ENCODE measurements at places on chromosomes 4 and X.

DNA sequence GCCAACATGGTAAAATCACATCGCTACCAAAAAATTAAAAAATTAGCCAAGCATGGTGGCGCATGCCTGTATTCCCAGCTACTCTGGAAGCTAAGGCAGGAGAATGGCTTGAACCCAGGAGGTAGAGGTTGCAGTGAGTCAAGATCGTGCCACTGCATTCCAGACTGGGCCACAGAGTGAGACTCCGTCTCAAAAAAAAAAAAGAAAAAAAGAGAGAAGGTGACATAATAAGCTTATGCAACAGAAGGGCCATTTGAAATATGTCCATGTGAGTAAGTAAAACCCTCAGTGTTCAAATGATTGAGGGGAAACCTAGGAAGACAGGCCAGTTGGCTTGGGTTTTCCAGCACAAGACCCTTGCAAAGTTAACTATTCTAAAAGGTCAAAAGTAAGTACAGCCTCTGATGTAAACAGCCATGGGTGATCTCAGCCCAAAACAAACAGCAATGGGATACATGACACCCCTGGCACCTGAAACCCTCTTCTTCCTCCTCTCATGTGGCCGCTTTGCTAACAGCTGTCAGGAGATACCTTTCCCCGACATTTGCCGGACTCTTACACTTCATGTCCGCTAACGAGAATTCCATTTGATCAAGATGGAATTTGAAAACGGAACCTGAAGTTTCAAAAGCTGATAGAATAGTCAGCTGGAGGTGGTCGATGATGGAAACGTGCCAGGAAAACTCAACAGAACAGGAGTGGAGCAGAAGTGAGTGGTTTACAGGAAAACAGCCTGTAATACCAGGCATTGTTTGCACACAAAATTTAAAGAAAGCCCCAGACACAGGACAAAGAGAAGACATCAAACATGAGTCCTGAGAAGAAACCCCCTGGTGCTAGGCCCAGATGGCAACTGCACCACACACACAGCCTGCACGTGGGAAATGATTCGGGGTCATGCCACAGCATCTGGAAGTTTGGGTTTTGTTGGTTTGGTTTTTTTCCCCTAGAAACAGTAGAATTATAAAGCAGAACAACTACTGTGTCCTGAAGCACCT is 93.0 kb upstream of the STS start:
- DNase-seq: no peak

GRCh38 chr4:66160606-66161005 is 490.3 kb upstream of the EPHA5 start:
- no peak for DNase-seq

- no peak for DNase-seq
Observed at GRCh38 chrX:110258552-110258951, 59.3 kb downstream of the AMMECR1 start.

DNA sequence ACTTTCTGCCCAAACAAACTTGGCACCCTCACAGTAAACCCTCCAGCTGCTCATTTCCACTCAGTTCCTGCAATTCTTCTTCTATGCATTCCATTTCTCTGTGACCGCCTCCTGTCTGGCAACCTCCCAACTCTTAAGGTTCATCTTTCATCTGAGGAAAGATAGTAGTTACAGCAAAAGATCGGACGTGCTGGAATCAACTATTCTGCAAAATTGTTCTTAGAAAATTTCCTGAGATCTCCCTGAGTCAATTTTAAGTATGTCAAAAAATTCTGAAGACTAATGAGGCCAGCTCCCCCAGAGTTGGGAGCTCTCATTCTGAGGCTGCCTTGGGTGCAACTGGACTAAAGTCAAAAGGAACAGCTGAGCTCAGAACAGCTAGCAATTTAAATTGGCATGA is 1026.0 kb downstream of the ADGRL3 start:
- DNase-seq: no peak

- no peak for DNase-seq
Observed at GRCh38 chrX:36019125-36019524, 99.6 kb downstream of the CFAP47 start.

DNA sequence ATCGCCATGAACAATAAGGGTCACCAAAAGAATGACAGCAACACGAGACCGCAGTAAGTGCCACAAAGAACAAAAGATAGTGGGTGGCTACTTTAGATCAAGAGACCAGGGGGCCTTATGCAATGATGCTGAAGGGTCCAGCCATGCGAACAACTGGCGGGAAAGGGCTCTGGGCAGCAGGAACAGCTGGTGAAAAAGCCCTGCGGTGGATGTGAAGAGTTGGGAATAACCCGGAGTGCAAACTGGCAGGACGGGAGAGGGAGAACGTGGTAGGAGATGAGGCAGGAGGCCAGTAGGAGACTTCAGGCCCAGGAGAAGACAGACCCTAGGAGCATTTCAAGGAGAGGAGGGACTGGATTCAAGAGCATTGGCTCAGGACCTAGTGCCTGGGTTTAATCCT is 120.2 kb downstream of the AFAP1 start:
- no peak for DNase-seq

GRCh38 chr4:46254788-46255187 is 130.9 kb upstream of the GABRG1 start:
- DNase-seq: no peak

- no peak for DNase-seq
Observed at GRCh38 chrX:42098900-42099299, 175.5 kb upstream of the CASK start.

- no peak for DNase-seq
Observed at GRCh38 chr4:26468977-26469376, 21.3 kb downstream of the CCKAR start.

DNA sequence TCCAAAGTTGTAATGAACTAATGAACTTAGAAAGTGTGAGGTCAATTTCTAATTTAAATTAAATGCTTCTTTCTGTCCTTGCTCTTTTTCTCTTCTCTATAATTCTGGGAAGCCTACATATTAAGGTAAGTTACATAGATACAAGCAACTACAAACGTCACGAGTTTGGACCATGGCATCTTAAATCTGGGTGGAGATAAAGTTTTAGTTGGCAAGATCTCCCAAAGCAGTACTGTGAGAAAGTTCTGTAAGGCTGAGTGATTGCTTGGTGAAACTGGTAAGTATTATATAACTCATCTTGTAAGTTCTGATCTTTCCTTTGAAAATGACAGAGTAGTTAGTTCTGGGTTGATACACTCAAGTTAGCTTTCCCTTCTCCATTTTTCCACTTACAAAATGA is 125.7 kb upstream of the CBR4 start:
- DNase-seq: no peak

- DNase-seq: no peak
Observed at GRCh38 chr4:110949542-110949941, 326.7 kb upstream of the PITX2 start.

GRCh38 chr4:34371676-34372075 is 1872.6 kb downstream of the ARAP2 start:
- DNase-seq: no peak

GRCh38 chrX:40108162-40108958 is 10.6 kb upstream of the BCOR start:
- DNase-seq: no peak

DNA sequence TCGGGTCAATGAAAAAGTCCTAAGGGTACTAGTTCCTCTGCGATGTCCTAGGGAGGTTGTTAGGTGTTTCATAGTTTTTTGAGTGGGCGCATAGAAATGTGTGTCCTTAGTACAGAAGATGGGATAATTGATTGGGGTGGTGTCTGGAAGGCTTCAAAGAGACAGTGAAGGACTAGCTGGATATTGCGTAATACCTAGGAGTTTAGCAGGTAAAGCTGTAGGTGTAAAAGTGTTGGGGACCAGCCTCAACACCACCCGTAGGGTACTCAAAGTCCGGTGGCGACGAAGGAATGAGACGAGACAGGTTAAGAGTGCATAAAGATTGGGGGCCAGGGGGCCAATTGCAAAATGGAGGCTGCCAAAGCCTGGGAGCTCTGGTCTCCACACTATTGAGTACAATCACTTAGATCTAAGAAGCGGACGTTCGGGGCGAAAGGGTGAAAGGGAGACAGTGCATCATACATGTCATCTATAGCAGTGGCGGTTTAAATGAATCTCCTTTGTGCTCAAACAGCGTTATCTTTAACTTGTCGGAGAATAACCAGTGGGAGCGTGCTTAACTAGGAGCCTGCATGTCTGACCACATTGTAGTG is 1.0 kb downstream of the TRMT44 start:
- no peak for DNase-seq

DNA sequence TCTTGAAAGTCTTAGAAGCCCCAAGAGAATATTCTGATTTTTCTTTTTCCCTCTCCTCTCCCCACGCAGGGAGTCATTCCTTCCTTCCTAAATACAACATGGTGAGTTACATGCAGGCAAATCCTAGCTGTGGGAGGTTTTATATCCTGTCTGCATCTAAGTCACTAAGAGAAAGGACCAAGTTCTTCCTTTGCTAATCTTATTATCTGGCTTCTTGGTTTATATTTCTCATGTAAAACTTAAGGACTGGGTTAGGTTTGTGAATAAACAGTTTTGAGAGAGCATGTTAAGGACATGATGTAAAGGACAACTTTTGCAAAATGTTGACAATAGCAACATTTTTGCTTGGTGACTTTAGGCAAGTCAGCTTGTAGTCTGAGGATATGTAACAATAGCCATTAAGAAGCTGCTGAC is 5.1 kb upstream of the CXCL9 start:
- no peak for DNase-seq

GRCh38 chr4:1013225-1014073 is 2.0 kb downstream of the FGFRL1 start:
- DNase-seq: no peak

- no peak for DNase-seq
Observed at GRCh38 chr4:153013202-153013977, 77.3 kb downstream of the FHDC1 start.

- DNase-seq: no peak
Observed at GRCh38 chr4:125368671-125369081, 53.9 kb downstream of the FAT4 start.

GRCh38 chr4:131540256-131540655 is 1608.8 kb upstream of the PCDH10 start:
- no peak for DNase-seq

DNA sequence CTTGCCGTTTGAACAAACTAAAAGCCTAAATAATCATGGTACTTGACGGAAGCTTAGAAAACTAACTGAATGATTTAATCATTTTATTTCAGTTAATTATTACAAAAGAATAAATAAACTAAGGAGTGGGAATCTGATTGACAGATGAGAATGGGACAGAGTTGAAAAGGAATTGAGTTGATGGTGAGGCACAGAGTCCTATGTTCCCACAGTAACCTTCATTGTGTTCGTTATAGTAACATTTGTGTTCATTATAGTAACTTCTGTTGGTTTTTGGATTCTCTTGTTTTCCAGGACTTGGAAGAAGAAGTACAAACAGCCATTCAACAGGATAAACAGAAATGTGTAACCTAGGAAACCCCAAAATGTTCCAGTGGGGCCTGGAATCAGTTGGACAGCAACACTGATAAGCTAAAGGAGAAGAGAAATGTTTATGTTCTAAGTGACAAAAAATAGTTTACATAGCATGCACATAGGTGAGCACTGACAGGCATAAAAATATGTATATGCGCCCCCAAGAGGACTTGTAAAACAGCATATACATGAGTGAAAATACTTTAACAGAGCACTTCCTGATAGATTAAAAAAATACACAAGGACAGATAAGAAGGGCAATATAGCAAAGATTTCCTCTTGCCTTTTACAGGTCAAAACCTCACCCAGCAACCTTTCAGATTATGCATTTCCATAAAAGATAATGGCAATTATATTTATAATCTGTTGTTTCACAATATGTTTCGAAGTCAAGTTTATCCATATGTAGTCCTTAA is 218.6 kb upstream of the HTR2C start:
- no peak for DNase-seq

GRCh38 chr4:169279108-169279507 is 8.4 kb upstream of the SH3RF1 start:
- DNase-seq: no peak

DNA sequence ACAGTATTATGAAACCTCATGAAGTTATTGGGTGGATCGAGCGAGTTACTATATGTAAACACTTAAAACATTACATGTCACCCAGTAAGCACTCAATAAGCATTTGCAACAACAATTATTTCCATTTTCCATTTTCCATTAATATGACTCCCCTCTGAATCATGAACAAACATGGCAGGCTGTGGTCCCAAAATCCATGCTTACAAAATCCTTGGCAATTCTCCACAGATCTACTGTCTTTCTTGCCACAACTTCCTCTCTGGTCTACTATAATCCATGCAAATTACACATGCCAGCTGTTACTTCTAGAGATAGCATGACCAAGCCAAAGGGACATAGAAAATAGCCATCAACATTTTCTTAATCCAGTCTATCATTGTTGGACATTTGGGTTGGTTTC is 22.0 kb downstream of the ASB11 start:
- no peak for DNase-seq

DNA sequence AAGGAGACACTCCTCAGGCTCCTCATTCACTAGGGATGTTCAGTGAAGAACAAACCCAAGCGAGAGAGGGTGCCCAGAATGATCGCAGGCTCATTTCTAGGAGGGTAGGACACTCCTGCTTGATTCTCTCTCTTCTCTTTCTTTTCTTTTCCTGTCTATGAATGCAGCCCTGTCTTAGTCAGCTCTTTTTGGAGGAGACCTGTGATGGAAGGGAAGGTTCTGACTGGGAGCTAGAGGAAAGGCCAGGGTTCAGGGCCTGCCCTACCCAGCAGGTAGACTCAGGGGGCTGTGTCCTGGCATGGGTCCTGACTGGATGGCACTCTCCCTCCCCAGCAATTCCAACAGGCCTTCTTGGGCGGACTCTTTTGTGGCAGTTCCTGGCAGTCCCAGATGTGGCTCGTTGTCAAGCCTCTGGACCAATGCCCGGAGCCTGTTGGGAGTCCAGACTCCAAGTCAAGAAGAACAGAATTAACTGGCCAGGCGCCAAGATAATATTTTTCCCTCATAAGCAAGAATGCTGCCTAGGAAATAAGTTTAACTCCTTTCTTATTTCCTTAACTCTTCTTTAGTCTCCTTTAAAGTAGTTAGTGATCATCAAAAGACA is 139.4 kb upstream of the SCML1 start:
- DNase-seq: no peak

DNA sequence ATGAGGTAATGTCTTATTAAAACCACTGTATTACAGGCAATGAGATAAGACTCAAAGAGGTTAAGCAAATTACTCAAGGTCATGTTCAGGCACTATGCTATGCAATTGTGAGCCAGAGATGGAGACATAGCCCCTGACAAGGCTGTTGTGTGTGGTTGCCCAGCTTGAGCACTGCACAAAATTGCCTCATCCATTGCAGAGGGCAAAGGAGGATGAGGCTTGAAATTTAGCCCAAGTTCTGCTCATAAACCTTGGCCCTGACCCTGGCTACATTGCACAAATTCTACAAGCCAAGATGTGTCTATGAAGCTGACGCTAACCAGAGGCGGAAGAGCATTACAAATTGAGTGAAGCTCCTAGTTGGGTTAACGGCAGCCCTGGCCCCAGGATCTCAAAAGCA is 65.6 kb upstream of the PGM2 start:
- no peak for DNase-seq

Data from bone marrow (tissue), 2 donors.